ENCODE measurements at places on chromosomes 6 and 20.

- no peak for DNase-seq
These were observed 14.4 kb downstream of the ENTPD6 start for GRCh38 chr20:25209911-25210310.

GRCh38 chr6:80338201-80338836, 231.8 kb downstream of the BCKDHB start:
- DNase-seq, result peak; percentile 63

DNA sequence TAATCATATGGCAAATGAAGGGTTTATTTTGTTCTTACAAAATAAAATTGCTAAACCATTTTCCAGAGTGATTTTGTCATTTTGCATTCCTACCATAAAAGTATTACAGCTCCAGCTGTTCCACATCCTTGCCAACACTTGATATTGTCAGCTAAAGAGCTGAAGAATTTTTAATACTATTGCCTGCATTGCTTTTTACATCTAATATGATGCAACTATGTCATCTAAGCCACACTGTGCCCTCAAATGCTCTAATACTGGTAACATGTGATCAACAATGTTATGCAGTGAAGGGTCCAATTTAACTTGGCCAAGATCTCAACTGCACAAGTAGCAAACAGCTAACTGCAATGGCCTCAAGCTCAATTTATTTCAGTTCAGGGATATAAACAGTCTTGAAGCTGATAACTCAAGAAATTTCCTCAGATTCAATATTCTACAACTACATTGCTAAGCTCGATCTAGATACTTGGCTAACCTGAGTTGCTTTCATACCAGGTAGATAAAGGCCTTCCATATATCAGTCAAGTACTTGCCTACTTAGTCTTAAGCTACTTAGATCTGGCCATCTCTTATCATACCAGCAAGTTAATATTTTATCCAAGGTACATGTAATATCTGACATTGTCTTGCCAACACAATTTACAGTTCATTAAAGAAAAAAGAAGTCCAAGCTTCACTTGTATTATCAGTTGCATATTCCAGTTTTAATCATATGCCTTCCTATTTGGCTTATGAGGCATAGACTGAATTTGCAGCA, 17.0 kb downstream of the AKIRIN2 start:
- DNase-seq, result no peak

DNA sequence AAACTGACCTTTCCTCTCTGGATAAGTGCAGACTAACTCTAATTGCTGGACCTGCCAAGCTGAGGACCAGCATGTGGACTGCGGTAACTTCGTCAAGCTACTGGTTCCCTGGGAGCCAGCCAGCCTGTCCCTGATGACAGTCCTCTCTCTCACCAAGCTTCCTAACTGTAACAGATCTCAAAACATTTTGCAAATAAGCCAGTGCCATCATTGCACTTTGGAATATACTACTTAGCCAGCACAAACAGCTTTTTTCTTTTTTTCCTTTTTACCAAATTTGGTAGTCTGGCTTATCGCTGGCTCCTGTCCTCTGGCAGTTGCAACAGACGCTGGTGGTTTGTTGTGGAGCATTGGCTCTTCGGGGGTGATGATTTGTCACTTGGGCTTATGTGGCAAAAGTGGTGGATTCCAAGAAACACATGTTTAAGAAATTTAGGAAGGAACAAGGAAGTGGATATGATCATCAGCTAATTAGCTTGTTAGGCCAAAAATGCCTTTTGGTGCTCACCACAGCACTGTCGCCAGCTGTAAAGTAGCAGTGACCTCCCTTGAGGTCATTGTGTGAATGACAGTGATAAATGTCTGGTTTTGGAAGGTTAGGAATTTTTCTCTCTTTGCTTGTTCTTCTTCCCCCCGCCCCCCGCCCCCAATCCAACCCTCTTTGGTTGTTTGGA, 171.7 kb downstream of the CLIC5 start:
- DNase-seq, result no peak

- peak; percentile 58 for DNase-seq
These were observed 4.4 kb downstream of the AMD1 start for GRCh38 chr6:110878751-110879522.

DNA sequence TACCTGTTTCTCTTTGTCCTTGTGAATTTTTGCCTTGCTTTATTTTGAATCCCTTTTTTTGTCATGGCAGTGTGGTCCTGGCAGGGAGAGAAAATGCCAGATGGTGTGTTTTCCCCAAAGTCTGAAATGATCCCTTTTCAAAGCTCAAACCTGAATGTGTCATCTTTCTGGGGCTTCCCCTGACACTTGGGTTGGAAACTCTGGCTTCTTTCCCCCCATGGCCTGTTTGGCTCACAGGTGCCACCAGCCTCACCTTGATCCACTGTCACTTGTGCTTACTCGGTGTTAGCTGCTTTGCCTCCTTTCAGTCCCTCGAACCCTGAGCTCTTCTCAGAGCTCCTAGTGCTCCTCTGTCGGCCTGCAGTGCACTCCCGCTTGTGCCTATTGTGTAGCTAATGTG, 22.3 kb downstream of the MYBL2 start:
- no peak for DNase-seq
